RKO (cell line): ENCODE measurements at places on chromosomes 13 and 19.

GRCh38 chr19:35872180-35872579 is 3.8 kb downstream of the APLP1 start:
- no peak for DNase-seq

- DNase-seq = no peak
Observed at GRCh38 chr13:37966266-37966665, 96.7 kb upstream of the TRPC4 start.

GRCh38 chr13:26628706-26629105 is 71.2 kb downstream of the WASF3 start:
- DNase-seq = peak; percentile 18

DNA sequence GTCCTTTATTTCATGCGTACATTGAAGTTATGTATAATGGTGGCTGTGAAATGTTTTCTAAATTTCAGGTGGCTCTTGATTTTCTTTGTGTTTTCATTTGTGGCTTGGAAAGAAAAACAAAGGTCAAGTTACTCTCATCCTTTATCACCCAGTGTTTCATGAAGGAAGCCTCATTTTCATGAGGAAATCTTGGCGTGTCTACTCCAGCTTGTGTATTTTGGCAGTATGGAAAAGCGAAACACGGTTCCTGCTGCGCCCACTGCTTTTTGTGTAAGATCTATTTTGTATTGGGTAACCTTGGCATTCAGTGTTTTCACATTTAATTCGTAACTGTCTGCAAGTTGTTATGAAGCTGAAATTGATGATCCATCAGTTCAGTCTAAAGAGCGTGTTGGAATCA is 147.0 kb upstream of the RNF113B start:
- DNase-seq = no peak

DNA sequence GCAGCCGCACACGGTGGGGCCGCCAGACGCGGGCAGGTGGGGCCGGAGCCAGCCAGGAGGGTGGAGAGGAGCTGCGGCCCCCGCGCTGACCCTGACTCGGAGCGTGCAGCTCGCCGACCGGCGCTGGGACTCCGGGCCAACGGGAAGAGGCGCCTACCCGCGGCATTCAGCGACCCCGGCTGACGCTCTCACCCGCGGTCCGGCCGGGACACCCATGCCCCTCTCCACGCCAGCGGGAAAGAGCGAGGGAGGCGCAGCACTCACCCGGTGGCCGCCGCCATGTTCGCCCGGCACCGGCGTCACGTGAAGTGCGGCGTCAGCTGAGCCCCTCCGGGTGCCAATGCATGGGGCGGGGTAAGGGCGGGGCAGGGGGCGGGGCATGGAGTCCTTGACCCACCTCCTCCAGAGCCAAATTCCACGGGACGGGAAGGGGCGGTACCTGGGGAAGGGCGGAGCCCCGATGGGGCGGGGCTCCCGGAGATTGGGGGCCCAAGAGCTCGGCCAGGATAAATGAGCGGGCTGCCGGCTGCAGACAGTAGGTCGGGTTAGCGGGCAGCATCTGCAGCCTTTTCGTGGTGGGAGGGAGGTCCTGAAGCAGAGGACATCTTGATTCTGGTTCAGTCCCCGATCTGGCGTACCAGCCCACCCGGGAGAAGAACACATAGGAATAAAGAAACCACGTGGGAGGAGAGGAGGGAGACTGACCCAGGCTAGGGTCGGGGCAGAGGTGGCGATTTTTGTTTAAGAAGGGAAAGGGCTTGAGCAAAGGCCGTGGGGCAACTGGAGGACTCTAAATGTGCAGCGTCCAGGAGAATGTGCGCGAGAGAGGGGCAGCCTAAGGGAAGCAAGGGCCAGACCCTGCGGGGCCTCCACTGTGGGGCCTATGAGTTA is at the start of gene PEPD:
TSS of gene PEPD (minus strand) at position 312 of the 891 bp plus-strand sequence. CDS start at position 281, 31 bp downstream.
- DNase-seq = peak; percentile 86

GRCh38 chr19:19033176-19033425 is 216 bp downstream of the SUGP2 start:
- no peak for DNase-seq

- DNase-seq = no peak
Observed at GRCh38 chr13:44287958-44288357, 85.7 kb upstream of the SERP2 start.

DNA sequence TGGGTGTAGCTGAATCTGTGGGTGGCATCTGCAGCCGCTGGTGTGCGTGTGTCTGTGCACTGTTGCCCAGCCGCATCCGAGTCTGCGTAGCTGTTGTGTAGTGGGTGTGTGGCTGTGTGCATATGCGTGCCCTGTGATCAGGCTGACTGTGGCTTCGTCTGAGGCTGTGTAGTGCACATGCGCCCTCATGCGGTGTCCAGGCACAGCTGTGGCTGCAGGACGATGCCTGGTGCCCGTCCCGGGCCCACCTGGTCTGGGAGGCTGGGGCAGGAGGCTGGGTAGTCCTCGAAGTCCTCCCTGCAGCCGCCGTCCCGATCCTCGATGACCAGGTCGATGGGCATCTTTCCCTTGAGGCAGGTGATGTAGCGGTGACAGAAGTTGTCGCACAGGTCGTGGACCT is 4.9 kb downstream of the MEIS3 start:
- no peak for DNase-seq

- DNase-seq = peak; percentile 59
Observed at GRCh38 chr13:80030491-80030890, 310.4 kb downstream of the SPRY2 start.

DNA sequence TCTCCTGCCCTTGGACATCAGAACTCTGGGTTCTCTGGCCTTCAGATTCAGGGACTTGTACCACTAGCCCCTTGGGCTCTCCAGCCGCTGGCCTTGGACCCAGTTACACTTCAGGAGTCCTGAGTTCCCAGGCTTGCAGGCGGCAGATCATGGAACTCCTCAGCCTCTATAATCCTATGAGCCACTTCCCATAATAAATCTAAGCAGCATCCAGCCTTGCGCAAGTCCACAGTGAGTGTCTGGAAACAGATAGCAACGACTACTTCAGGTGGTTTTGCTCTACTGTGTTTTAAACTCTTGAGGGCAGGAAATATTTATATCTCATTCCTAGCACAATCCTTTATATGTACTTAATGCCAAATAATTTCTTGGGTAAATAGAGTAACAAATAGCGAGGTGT is 92.3 kb downstream of the COL4A1 start:
- no peak for DNase-seq

DNA sequence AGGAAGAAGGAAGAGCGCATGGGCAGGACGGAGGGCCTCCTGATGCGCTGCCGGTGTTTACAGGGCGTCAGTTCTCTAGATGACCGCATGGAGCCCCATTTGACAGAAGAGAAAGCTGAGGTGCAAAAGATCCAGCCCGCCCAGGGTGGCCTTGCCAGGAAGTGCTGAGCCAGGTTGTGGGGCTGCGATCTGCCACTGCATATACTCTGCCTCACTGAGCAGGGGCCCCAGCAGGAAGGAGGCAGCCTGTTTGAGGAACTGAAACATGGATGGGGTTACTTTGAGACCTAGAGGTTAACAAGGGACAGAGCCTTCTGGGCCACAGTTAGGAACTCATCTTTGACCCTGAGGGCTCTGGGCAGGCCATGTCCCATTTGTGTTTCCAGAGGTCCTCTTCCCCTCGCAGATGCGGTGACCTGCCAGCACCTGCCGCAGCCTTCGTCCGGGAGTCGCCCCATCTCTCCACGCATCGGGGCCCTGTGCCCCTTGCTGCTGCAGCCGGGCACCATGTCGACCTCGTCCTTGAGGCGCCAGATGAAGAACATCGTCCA is 3.2 kb downstream of the EPN1 start:
- DNase-seq = no peak

- DNase-seq = peak; percentile 38
Observed at GRCh38 chr13:32278426-32278825, 36.7 kb downstream of the ZAR1L start.

DNA sequence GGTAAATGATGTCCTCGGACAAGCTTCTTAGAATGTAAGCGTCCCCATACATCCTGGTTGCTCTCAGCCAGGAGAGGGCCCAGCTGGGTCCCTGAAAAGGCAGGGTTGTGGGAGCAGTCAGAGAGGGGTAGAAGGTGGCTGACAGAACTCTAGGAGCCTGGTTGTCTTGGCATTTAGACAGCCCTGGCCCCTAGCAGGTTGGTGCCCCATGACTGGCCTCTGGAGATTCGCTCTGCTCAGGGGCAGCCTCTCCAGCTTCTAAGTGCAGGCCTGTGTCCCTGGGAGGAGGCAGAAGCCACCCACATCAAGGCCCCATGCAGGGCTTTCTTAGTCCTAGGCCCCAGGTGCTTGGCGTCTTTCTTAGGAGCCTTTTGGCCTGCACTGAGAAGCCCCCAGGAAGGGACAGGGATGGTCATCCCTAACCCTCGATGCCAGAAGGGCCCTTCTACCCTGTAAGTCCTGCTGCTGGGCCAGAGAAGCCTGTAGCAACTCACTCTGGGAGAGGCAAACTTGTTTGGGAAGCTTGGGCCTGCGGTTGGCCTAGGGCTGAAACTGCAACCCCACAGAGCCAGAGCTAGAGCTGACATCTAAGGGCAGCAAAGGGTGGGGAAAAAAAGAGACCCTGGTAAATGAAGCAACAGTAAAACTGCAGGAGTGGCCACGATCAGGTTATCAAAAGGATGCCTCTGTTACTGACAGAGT is 2.8 kb upstream of the CDX2 start:
- no peak for DNase-seq

- DNase-seq = no peak
Observed at GRCh38 chr19:57812226-57812625, 2.5 kb downstream of the ZNF552 start.

GRCh38 chr13:50942630-50943311 is 33.2 kb downstream of the RNASEH2B start:
- DNase-seq = no peak

- no peak for DNase-seq
Observed at GRCh38 chr13:41651413-41652058, 194.2 kb downstream of the RGCC start.

GRCh38 chr19:12648088-12648487 is 18.5 kb downstream of the MAN2B1 start:
- DNase-seq = no peak

DNA sequence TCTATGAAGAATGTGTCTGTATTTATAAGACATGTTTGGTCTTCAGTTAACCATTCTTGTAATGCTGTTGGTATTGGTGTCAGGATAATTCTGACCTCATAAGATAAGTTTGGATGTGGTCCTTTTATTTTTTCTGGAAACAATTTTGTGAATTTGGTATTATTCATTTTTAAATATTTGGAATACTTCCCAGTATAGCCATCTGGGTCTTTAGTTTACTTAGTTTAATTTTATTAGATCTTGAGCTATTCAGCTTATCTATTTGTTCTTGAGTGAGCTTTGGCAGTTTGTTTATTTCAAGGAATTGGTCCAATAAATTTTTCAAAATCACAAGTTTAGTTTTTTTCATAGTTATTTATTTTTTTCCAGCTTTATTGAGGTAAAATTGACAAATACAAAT is 335.4 kb upstream of the PCDH20 start:
- DNase-seq = no peak

DNA sequence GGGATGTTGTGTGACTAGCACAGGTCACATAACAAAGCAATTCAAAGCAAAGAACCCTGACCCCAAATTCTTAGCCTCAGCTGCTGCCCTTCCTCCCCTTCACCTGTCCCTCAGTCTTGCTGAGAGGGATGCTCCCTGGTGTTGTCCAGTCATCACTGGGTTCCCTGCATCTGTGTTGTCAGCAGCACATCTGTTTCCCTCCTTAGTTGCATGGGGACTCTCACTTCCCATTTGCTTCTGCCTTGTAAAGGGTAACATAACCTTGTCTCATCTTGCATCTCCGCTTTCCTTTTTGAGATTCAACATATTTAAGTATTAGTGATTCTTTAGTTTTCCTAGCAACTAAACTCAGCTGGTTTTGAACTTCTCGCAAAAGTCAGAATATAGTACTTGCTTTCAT is 54.0 kb downstream of the SPATA13 start:
- no peak for DNase-seq

GRCh38 chr19:58183817-58184215 is 955 bp downstream of the ZNF274 start:
- DNase-seq = no peak

DNA sequence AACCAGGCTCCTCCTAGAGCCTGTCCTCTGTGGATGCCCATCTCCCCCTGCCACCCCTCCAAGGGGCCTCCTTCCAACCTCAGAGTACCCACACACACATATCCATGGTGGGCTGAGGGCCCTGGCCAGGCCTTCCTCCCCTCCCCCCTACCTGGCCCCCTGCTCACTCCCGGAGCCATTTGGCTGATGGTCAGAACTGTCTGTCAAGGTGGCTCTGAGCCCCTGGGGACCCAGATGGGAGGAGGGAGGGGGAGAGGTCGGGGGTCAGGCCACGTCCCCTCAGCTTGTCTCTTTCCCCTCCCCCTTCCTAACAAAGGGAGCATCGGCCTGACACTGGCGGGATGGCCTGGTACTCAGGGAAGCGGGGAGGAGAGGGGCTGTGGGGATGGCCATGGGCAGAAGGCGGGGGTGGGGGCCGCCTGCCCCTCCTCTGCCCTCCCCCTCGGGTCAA is 18.7 kb upstream of the POU2F2 start:
- DNase-seq = no peak

- no peak for DNase-seq
Observed at GRCh38 chr19:31351056-31351854, 2.0 kb upstream of the TSHZ3 start.

- DNase-seq = no peak
Observed at GRCh38 chr19:18396471-18397241, 766 bp downstream of the LRRC25 start.

- DNase-seq = no peak
Observed at GRCh38 chr13:48233889-48234488, 983 bp downstream of the ITM2B start.

DNA sequence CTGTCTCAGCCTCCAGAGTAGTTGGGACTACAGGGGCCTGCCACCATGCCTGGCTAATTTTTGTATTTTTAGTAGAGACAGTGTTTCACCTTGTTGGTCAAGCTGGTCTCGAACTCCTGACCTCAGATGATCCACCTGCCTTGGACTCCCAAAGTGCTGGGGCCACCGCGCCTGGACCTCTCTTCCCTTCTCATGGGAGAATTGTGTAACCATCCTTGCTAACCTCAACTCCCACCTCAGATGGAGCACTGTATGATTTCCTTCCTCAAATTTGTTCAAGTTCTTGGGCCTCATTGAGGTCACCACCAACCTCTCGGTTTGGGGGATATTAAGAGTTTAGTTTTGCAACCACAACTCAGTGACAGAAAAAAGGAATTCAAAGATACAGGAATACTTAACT is 10.7 kb downstream of the LILRA5 start:
- no peak for DNase-seq

DNA sequence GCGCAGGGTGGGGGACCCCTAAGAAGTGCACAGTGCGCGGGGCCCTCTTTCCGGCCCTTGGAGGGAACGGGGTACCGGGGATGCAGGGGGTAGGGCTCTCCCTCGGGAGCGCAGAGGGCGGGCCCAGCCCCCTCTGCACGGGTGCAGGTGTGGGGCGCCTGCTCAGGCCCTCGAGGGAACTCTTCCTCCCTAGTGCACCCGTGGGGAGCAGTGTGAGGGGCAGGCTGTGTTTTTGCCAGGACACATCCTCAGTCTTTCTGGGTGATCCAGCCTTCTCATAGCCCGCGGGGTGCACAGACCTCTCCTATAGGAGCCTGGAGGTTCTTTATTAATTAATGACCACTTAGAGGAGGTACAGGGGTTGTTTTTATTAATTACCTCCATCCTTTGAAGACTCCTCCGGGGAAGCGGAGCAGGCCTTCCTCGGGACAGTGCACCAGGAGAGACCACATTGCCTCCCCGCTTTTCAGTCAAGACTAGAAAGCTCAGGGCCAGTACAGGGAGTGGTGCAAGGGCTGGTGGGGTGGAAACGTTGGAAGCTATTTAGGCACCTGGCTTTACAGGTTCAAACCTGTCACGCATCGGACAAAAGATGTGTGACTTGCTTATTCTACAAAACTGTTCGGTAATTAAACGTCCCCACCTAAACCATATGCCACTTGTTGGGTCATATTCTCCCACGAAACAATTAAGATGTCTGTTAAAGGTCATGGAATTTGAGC is 598 bp upstream of the GJB6 start:
- DNase-seq = no peak

GRCh38 chr19:33098055-33098534 is 17.1 kb downstream of the GPATCH1 start:
- DNase-seq = no peak
